ENCODE measurements at places on chromosomes 1 and 21.

GRCh38 chr21:45079351-45079750, 5.0 kb downstream of the ADARB1 start:
- no peak for DNase-seq

GRCh38 chr1:94790246-94790645, 29.9 kb upstream of the SLC44A3 start:
- no peak for DNase-seq

DNA sequence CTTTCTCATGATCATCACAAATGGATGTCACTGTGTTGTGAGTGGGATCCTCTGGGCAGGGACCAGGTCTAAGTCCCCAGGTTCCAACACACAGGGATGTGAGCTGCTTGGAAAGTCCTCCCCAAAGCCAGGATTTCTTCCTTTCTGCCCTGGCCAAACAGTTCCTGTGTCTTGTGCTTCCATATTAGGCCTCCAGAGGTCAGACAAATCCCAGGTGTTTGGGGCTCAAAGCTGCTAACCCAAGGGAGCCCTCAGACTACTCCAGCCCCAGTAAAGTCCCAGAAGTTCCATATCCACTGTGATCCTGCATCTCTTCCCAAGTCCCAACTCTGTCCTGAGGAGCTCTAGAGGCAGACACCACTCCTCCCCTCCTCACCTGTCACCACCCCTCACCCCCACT, 27.7 kb upstream of the MAGOH start:
- no peak for DNase-seq

- no peak for DNase-seq
Measured at GRCh38 chr1:83029050-83029449, 969.9 kb downstream of the TTLL7 start.

- no peak for DNase-seq
Measured at GRCh38 chr21:39265603-39266002, 47.8 kb downstream of the BRWD1 start.

GRCh38 chr1:155729031-155729898, 40.4 kb downstream of the DAP3 start:
- DNase-seq: peak; percentile 36

- no peak for DNase-seq
Measured at GRCh38 chr1:220971221-220971620, 92.0 kb downstream of the HLX start.

DNA sequence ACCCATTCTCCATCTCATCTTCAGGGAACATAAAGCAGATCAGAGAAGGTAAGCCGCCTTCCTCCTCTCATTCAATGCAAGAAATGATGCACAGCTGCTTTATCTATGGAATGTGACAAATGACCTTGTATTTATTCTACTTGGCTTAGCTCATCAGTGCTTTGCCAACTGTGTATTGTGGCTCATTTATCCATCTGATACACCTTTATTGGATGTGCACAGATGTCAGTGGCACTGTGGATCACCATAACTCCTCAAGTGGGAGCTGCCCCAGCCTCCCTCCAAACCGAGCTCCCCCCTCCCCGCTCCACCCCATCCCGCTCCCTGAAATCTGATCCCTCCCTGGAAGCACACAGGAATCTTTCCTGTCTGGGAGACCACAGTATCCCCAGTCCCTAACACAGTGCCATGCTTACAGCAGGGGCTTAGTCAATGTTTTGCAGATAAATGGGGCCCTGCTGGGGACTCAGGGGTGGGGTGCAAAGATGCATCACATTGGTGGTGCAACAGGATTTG, 156.0 kb upstream of the RAB4A start:
- DNase-seq: no peak

DNA sequence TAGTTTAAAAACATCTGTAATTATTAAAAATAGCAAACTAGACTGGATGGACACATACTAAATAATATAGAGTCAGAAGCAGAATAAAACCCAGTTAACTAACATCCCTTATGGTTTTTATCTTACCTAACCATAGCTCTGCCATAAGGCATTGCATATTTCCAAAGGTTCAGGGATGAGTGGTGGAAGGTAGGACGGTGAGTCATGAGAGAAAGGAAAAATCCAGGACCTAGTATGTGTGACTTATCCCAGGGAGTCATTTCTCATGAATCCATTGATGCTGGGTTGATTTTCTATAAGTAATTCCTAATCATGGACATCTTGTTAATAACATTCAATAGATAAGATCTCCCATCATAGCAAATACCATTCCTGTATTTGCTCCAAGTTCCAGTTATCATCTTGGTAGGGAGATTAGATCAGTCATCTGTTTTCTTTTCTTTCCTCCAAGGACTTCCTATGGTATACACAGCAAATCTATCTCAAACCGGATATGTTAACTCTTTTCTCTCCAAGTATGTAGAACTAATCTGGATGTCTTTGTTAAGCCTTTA, 490.7 kb upstream of the B3GALT2 start:
- no peak for DNase-seq

DNA sequence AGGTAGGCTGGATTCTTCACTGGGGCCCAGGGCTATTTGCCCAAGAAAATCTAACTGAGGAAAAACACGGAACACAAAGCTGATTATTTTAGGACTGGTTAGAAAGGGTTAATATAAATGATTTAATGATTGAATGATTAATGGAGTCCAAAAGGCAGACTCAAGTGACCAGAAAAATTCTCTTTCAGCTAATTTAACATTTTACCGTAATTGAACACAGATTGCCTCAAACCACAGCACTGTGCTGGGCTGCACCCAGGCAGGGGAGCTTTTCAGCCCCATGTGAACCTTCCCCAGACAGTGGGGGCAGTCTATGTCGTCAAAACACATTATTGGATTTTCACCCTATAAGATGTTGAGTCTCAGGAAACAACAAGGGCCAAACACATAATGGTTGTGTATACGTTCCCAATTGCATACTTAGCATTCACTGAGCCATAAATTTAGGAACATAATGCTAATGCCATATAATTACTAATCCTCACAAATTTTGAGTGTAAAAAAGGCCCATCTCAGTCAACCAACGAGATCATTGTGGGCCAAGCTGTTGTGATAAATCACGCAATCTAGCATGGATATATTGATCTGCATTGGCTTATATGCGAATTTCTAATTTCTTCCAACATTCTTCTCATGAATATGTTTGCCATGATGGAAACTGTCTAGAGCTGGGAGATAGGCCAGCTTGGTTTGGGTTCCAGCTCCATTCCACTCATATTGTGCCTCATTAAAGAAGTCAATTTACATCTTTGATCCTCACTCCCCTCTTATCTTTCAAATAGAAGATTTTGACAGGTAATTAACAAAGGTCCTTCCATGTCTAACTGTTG, 27.7 kb downstream of the DSCAM start:
- no peak for DNase-seq

DNA sequence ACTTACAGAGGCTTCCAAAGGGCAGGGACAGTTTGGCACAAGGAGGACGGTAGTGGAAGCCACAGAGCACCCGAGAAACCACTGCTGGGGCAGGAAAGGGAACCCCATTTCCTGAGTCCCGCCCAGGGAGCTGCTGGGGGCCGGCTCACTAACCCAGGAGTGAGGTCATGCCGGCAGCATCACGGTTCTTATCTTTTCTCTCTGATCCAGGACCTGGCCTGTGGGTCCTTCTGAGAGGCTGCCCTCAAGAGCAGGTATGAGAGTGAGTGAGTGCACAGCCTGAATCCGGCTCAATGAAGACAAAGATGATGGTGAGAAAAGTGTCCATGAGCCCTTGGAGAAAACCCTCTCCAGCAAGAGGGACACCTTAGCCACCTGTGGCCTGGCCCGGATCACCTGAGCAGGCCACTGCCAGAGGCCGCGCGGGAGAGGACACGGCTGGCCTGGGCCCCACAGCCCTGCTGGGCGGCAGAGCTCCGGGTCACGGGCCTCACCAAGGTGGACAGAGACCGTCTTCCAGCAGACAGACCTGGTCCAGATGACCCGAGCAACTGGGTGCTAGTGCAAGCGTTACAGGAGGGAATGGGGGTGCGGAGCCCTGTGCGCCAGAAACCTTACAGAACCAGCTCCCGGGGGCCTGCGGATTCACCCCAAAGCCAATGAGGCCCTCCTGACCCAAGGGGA, 94.9 kb downstream of the RIPK4 start:
- DNase-seq: no peak

GRCh38 chr1:230020451-230020850, 46.6 kb upstream of the GALNT2 start:
- no peak for DNase-seq

DNA sequence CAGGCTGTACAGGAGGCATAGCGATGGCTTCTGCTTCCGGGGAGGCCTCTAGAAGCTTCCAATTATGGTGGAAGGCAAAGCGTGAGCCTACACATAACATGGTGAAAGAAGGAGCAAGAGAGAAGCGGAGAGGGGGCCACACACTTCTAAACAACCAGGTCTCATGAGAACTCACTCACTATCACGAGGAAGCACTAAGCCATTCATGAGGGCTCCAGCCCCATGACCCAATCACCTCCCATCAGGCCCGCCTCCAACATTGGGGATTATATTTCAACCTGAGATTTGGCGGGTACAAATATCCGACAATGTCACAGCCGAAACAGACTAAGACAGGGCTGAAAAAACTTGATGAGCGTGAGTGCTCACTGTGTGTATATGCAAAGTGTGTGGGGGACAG, 89.3 kb upstream of the CNIH3 start:
- DNase-seq: no peak

DNA sequence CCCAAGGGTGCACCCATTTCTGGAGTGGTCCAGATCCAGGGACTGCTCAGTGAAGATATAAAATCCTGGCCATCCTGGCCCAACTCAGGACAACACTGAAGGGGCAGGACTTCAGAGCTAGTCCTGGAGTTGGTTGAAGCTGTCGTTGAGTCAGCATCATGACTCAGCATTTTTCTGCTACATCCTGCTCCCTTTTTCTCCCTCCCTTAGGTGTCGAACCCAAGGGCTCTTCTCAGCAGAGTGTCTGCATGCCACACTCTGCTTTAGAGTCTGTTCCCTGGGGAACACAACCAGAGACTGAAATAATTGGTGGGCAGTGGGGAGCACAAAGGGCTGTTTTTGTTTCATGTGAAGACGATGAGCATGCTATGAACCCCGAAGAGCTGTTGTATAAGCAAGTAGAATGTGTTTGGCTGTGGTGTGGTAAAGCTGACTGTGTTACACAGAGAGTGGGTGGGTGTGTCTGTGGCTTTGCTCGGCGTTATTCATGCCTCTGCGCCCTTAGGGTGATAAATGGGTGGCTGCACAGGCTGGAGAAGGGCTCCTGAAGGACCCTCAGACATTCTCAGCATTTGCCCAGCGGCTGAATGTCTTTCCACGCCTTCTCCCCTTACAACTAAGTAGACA, 167.2 kb downstream of the CYYR1 start:
- no peak for DNase-seq

DNA sequence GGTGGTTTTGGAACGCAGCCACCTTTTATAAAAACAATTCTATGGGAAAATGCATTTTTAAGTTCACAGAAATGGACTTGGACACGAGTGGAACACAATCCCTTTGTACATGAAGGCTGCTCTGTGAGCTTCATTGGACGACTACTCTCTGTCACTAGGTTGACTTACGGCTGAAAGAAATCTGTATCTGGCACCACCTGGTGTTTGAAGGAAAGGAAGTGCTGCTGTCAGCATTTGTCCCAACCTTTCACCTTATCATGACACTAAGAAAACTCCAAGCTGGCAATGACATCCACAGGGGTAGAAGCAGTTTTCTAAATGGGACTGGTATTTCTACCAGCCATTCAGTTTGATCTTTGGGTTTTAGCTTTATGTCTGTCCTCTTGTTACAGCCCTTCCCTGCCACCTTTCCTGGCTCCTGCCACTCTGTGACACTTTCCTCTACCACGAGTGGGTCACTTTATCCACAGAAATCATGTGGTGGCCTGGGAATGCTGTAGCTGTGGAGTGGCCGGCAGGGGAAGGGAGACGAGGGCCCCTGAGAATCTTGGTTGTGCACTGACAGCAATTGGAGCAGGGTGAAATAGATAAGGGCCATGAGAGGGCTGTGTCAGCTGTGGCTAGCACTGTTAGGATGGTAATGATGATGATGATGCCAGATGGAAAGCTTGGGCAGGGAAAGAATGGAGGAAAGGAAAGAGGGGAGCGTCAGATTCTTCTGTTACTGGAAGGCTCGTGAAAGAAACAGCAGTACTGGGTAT, 85.2 kb downstream of the TBX19 start:
- no peak for DNase-seq

All from right lung (tissue), 10 donors.